ENCODE measurements at places on chromosomes 1 and 21. TPM values are rescaled to one million over a fixed set of nuclear protein-coding genes. Genes with fewer than 3 reads are reported as not detected.

DNA sequence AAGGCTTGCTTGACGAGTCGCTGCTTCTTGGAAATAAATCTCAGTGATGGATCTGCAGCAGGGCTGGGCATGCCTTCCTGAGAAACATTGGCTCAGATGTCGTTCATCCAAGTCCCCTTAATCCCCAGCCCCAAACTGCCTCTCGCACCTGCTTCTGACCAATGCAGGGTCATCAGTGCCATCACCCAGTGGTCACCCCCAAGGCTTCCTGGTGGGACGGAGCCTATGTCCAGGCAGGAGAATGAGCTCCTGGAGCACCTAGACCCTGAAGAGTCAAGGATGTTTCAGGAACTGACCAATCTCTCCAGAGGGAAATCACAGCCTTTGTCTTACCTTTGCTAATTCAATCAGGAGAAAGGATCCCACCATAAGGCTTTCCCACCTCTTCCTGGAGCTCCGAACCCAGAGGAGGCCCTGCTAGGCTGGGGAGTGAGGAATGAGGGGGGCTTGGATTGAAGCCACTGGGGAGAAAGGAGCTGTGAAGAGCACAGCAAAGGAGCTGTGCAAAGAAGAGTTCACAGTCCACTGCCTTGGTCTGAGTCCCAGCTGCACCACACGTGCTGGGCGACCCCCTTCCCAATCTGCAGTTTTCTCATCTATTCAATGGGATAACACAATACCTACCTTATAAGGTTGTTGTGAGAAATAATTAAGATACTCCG, 416.1 kb downstream of the NPHP4 start:
- peak; percentile 11 for DNase-seq
- no peak overlapping the region for H3K4me3 ChIP-seq
- no peak overlapping the region for H3K27ac ChIP-seq
- no peaks in the 10 kb centered on the region for H3K36me3 ChIP-seq

- H3K36me3 ChIP-seq, result no peaks in the 10 kb centered on the region
- no peaks in the 10 kb centered on the region for H3K4me1 ChIP-seq
- DNase-seq, result no peak
- H3K27me3 ChIP-seq, result no peaks in the 10 kb centered on the region
These were observed 55.8 kb downstream of the HUNK start for GRCh38 chr21:31928656-31929055.

DNA sequence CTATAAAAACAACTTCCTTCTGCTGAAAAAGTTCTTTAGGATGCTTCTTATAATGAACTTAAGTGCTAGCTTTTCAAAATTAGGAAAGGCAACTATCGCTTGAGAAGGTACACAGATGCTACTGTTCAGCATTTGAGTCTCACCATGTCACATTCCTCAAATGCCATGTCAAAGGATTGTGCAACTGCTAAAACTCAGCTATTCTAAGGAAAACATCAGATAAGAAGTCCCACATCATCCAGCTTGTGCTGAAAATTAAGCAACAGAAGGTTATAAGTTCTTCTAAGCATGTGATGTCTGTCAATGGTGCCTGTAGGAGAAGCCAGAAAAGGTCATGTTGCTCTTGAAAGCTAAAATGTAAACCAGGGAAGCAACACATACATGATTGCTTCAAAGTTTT, 36.5 kb downstream of the MCOLN2 start:
- no peak overlapping the region for H3K4me3 ChIP-seq
- peak overlapping the region; percentile 19 for H3K27ac ChIP-seq
- no peaks in the 10 kb centered on the region for H3K36me3 ChIP-seq
- no peaks in the 10 kb centered on the region for H3K4me1 ChIP-seq

GRCh38 chr1:114524944-114525343, 13.9 kb upstream of the TRIM33 start:
- no peak overlapping the region for H3K4me3 ChIP-seq
- H3K4me1 ChIP-seq, result no peaks in the 10 kb centered on the region
- no peak overlapping the region for H3K27ac ChIP-seq
- no peak for DNase-seq

- H3K4me1 ChIP-seq, result no peaks in the 10 kb centered on the region
- no peak overlapping the region for H3K4me3 ChIP-seq
- H3K27ac ChIP-seq, result no peak overlapping the region
- H3K27me3 ChIP-seq, result no peaks in the 10 kb centered on the region
These were observed 1589.3 kb downstream of the BRINP3 start for GRCh38 chr1:188888386-188888785.

DNA sequence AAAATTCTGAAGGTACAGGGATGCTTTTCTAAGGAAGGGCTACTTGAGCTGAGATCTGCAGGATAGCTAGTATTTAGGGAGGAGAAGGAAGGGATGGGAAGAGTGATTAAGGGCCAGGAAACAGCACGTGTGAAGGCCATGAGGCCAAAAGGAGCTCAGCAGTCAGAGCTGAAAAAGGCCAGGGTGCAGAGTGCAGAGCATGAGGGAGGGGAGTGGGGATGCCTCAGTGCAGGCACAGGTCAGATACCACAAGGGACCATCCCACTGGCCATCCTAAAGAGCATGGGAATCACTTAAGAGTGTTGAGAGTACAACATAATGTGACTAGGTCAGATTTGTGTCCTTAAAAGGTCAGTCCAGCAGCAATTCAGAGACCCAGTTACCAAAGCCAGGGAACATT, 16.0 kb downstream of the LRRN2 start:
- H3K27me3 ChIP-seq, result no peaks in the 10 kb centered on the region
- H3K36me3 ChIP-seq, result no peaks in the 10 kb centered on the region
- no peak overlapping the region for H3K27ac ChIP-seq
- no peaks in the 10 kb centered on the region for H3K4me1 ChIP-seq

- no peaks in the 10 kb centered on the region for H3K4me1 ChIP-seq
- DNase-seq, result no peak
- H3K27me3 ChIP-seq, result no peaks in the 10 kb centered on the region
These were observed 99.2 kb downstream of the LHX8 start for GRCh38 chr1:75233302-75233929.

- no peaks in the 10 kb centered on the region for H3K4me1 ChIP-seq
- H3K36me3 ChIP-seq, result no peaks in the 10 kb centered on the region
- no peak overlapping the region for H3K4me3 ChIP-seq
- no peaks in the 10 kb centered on the region for H3K27me3 ChIP-seq
These were observed 63.6 kb upstream of the DENND1B start for GRCh38 chr1:197838836-197839235.

- no peaks in the 10 kb centered on the region for H3K36me3 ChIP-seq
- no peaks in the 10 kb centered on the region for H3K4me1 ChIP-seq
- H3K27me3 ChIP-seq, result no peaks in the 10 kb centered on the region
- no peak overlapping the region for H3K4me3 ChIP-seq
- H3K27ac ChIP-seq, result no peak overlapping the region
These were observed 656.8 kb upstream of the NCAM2 start for GRCh38 chr21:20341431-20341830.

DNA sequence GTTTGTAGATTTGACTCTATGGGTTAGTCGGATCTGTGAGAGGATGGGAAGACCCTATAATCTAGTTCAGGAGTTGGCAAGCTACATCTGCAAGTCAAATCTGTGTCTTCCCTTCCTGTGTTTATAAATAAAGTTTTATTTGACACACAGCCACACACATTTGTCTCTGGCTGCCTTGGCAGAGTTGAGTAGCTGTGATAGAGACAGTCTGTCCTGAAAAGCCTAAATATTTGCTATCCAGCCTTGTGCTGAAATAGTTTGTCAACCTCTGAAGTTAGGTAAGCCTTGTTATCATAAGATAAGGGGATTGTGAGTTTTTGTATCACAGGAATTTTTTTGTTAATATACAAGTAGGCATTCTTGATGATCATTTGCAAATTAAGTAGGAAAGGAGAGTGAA, 136.8 kb downstream of the NOS1AP start:
- no peaks in the 10 kb centered on the region for H3K27me3 ChIP-seq
- DNase-seq, result no peak
- H3K36me3 ChIP-seq, result no peaks in the 10 kb centered on the region
- no peak overlapping the region for H3K4me3 ChIP-seq

DNA sequence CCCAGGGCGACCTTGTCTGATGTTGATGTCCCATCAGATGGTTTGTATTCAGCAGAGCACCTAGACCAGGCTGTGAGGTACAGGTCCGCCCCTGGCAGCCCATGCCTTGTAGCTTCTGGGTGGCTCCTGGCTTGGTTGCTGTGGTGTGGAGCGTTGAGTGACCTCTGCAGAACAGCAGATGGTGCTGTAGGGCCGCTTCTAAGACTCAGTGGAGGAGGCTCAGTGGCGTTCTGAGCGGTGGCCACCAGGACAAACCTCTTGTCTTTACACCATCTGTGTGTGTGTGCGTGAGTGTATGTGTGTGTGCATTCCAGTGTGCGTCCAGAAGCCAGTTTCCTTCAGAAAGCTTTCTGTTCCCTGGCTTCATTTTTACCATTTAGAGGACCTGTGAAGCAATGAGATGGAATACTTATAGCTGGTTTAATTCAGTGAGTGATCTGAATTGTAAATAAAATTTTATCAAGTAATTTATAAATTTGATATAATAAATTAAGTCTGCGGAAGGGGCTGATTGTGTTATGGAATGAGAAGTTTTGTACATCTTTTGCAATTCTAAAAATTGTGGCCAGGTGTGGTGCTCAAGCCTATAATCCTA, 66.1 kb downstream of the ADARB1 start:
- H3K4me1 ChIP-seq, result peaks cover 20% of the 10 kb centered on the region
- H3K4me3 ChIP-seq, result no peak overlapping the region
- H3K27ac ChIP-seq, result no peak overlapping the region
- DNase-seq, result peak; percentile 85

- DNase-seq, result no peak
- H3K27ac ChIP-seq, result no peak overlapping the region
- no peak overlapping the region for H3K4me3 ChIP-seq
- no peaks in the 10 kb centered on the region for H3K27me3 ChIP-seq
These were observed 53.8 kb downstream of the MACO1 start for GRCh38 chr1:25484533-25484932.

DNA sequence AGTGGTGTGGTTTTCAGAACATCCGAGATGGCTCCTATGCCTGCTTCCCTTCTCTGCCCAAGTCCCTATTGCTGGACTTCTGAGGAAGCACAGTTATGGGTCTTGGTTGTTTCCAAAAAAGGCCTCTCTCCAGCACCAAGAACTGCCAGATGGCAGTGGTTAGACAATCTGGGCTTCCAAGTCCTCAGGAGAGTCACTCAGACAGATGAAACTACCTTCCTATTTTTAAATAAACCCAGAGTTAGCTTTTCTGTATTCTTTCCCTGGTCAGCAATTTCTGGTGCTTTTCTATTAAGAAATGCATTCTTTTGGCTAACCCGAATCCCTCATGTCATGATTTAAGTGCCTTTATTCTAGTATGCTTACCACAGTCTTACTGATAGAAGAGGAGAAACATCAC, 245.9 kb downstream of the PRDM2 start:
- no peak for DNase-seq
- H3K4me1 ChIP-seq, result no peaks in the 10 kb centered on the region
- no peak overlapping the region for H3K4me3 ChIP-seq
- no peaks in the 10 kb centered on the region for H3K36me3 ChIP-seq
- no peaks in the 10 kb centered on the region for H3K27me3 ChIP-seq

GRCh38 chr1:116417678-116418077, 44.6 kb downstream of the ATP1A1 start:
- no peak for DNase-seq
- no peak overlapping the region for H3K27ac ChIP-seq
- no peaks in the 10 kb centered on the region for H3K36me3 ChIP-seq
- no peaks in the 10 kb centered on the region for H3K4me1 ChIP-seq
- no peaks in the 10 kb centered on the region for H3K27me3 ChIP-seq

- H3K36me3 ChIP-seq, result no peaks in the 10 kb centered on the region
- H3K27ac ChIP-seq, result no peak overlapping the region
- no peak overlapping the region for H3K4me3 ChIP-seq
- DNase-seq, result no peak
These were observed 62.3 kb downstream of the CCDC185 start for GRCh38 chr1:223455470-223455869.

- no peak for DNase-seq
- no peak overlapping the region for H3K27ac ChIP-seq
- no peaks in the 10 kb centered on the region for H3K4me1 ChIP-seq
- H3K36me3 ChIP-seq, result no peaks in the 10 kb centered on the region
- H3K27me3 ChIP-seq, result no peaks in the 10 kb centered on the region
These were observed 30.4 kb upstream of the LAPTM5 start for GRCh38 chr1:30787856-30788495.

DNA sequence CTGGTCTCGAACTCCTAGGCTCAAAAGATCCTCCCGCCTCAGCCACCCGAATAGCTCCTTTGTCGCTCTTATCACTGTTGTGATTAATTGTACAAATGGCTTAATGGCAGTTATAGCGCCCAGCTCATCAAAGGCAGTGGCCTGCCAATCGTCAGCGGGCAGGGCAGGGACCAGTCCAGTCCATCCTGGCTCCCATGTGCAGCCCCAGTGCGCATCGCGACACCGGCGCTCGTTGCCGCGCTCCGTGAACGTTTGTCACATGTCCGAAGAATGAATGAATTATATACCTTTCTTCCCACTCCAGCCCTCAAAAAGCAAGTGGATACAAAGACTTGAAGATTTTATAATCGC, 18.4 kb downstream of the MTX1 start:
- no peaks in the 10 kb centered on the region for H3K27me3 ChIP-seq
- no peaks in the 10 kb centered on the region for H3K36me3 ChIP-seq
- peak overlapping the region; percentile 75 for H3K27ac ChIP-seq
- H3K4me1 ChIP-seq, result peaks cover 3% of the 10 kb centered on the region
- DNase-seq, result peak; percentile 83
- H3K4me3 ChIP-seq, result peak overlapping the region; percentile 65

- H3K36me3 ChIP-seq, result no peaks in the 10 kb centered on the region
- no peak overlapping the region for H3K4me3 ChIP-seq
- peaks cover 12% of the 10 kb centered on the region for H3K4me1 ChIP-seq
- H3K27ac ChIP-seq, result no peak overlapping the region
These were observed 58.0 kb downstream of the NPHP4 start for GRCh38 chr1:5934058-5934884.

GRCh38 chr1:44138239-44138638, 3.2 kb downstream of the KLF18 start:
- DNase-seq, result no peak
- H3K27ac ChIP-seq, result no peak overlapping the region
- H3K36me3 ChIP-seq, result no peaks in the 10 kb centered on the region

- peaks cover 53% of the 10 kb centered on the region for H3K36me3 ChIP-seq
- DNase-seq, result no peak
- H3K4me3 ChIP-seq, result no peak overlapping the region
- no peaks in the 10 kb centered on the region for H3K27me3 ChIP-seq
- H3K27ac ChIP-seq, result no peak overlapping the region
These were observed 71.3 kb downstream of the AHCTF1 start for GRCh38 chr1:246860401-246860800.

DNA sequence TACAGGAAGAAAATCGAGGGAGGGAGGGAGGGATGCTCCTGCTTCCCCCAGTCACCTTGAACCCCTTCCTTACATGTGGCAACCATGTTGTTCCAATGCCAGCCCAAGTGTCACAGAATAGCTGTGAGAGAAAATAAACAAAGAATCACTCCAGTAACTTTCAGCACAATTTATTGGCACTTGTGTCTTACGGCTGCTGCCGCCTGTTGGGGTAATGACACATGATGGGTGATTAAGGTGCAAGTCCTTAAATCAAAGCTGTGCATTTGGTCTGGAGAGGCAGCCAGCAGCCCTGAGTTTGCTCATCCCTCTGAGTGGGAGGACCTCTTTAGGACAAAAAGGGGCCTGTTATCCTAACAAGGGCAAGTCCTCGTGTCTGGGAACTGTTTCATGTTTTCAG, 377.7 kb downstream of the PCP4 start:
- DNase-seq, result no peak
- H3K27me3 ChIP-seq, result no peaks in the 10 kb centered on the region
- H3K4me3 ChIP-seq, result no peak overlapping the region
- no peaks in the 10 kb centered on the region for H3K36me3 ChIP-seq
- no peak overlapping the region for H3K27ac ChIP-seq

- peak overlapping the region; percentile 32 for H3K4me3 ChIP-seq
- DNase-seq, result no peak
- H3K27me3 ChIP-seq, result peaks cover 14% of the 10 kb centered on the region
- H3K27ac ChIP-seq, result no peak overlapping the region
These were observed 6.3 kb upstream of the CRYBG2 start for GRCh38 chr1:26359981-26360806.

NUAK2 gene
- 0.85 TPM for total RNA-seq

CFHR5 gene
- total RNA-seq, result not detected

ATF6 gene
- 12.3 TPM for total RNA-seq

TYW3 gene
- total RNA-seq, result 6.2 TPM

S100A14 gene
- total RNA-seq, result 1.5 TPM

FLAD1 gene
- 31.2 TPM for total RNA-seq

MFSD2A gene
- total RNA-seq, result 0.32 TPM

Data from ascending aorta (tissue), 2 donors.